ENCODE measurements at places on chromosomes 1 and 21.

GRCh38 chr1:116325922-116326321 lies 47.1 kb upstream of the ATP1A1 start:
- DNase-seq, result no peak

DNA sequence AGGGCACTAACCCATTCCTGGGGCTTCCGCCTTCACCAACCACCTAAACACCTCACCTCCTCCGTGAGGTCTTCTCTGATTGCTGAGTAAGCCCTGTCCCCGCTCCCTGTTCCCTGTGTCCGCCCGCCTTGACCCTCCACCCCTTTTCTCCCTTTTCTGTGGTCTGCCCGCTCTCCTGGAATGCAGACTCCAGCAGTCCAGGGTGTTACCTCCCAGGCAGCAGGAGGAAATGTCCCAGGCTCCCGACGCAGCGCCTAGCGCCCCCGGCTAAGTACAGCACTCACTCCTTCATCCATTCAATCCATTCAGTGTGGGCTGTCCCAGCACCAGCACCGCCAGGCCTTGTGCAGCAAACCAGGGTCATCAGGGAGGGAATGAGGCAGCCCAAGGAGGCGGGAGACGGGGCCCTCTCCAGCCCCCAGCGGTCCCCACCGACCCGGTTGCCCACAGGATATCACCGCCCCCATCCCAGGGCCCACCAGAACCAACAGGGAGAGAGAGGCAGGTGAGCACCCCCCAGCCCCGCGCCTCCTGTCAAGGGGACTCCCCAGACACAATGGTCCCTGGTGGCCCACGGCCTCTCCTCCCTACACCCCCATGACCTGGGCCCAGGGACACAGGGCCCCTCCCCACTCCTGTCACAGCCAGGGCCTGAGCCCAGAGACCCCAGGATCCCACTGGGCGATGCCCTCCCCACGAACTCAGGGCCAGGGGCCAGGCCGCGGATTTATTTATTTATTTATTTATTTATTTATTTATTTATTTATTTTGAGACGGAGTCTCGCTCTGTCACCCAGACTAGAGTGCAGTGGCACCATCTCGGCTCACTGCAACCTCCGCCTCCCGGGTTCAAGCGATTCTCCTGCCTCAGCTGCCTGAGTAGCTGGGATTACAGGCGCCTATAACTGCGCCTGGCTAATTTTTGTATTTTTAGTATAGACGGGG lies 10.2 kb downstream of the TNFRSF14 start:
- DNase-seq, result no peak

DNA sequence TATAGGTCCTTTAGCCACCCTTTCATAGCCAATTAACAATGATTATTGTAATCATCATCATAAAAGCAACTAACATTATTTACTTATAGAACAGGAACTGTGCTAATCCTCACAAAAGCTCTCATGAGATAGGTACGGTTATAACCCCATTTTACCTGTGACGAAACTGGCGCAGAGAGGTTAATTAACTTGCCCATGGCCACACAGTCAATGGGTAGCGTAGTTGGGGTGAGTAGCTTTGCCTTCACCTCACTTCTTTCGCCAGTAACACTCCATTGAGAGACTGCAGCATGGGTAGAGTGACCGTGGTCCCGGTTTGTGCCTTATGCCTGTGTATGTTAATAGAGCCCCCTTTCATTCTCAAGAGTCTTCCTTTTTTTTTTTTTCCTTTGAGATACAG lies 10.3 kb downstream of the NIPAL3 start:
- no peak for DNase-seq

DNA sequence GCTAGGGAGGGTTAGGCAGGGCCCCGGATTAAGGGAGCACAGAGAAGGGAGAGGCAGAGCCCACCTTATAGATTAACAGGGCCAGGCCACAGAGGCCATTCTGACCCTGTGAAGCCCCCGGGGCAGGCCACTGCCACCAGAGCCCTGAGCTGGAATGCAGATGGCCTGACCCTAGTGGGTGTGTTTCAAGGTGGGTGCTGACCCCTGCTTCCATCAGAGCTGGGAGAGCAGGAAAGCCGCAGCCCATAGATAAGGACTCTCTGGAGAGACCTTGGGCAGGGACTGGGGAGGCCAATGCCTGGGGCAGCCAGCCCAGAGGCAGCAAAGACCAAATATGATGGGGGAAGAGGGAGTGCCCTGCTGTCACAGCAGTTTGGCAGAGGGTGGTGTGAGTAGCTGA lies 35.9 kb downstream of the NCMAP start:
- DNase-seq, result no peak

DNA sequence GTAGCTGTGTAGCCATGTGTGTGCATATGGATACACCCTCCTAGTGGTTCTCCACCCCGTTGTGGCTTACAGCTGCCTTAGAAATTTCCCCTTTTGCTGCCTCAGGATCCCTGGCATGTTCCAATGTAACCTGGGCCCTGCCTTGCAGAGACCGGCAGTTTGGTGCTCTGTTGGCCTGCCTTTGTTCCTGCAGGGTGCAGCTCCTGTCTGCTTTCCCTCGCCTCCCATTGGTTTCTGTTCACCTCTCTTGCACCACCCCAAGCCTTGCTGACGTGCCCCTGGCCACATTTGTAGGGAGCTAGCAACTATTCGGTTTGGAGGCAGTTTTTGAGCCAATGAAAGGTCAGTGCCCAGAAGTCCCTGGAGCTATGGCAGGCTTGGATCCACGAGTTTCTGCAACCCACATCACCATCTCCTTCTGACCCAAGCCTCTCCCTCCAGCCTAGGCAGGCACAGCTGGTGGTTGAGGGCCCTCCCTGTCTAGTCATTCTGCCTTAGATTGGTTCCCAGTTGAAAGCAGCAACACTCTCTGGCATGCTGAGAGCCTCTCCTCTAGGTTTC lies 54.9 kb downstream of the MAB21L3 start:
- no peak for DNase-seq
